ENCODE measurements at places on chromosomes 3 and 15. TPM values are rescaled to one million over a fixed set of nuclear protein-coding genes. Genes with fewer than 3 reads are reported as not detected.

Gene OR5K2
- not detected for total RNA-seq

Gene HHLA2
- total RNA-seq: not detected

Gene ATP6V1A
- 42.2 TPM for total RNA-seq

Gene SMCO1
- not detected for total RNA-seq

Gene STT3B
- total RNA-seq: 105 TPM

Gene HAPLN3
- 21.9 TPM for total RNA-seq

Gene KBTBD13
- not detected for total RNA-seq

Gene MYEF2
- total RNA-seq: 30.3 TPM

Gene C3orf70
- total RNA-seq: 0.72 TPM

Gene GABRG3
- total RNA-seq: not detected

Gene SPTSSB
- 0.22 TPM for total RNA-seq

Gene ZNF502
- total RNA-seq: 2.2 TPM

Gene ZNF620
- total RNA-seq: 9.0 TPM

Gene SPATA16
- not detected for total RNA-seq

Gene GRAMD1C
- total RNA-seq: 1.6 TPM

Gene PAK6
- 4.5 TPM for total RNA-seq

Gene TMIE
- total RNA-seq: not detected

Gene USP8
- total RNA-seq: 35.1 TPM

Gene CCDC39
- not detected for total RNA-seq

Gene CFAP100
- not detected for total RNA-seq

Gene SLC38A3
- not detected for total RNA-seq

Gene GOLGA6L7
- total RNA-seq: not detected

Gene ROPN1
- total RNA-seq: not detected

Gene GOLGA8T
- total RNA-seq: not detected

Gene FEZF2
- not detected for total RNA-seq

Gene AMIGO3
- total RNA-seq: 0.07 TPM

Gene LRRC31
- 0.14 TPM for total RNA-seq

Gene FOXB1
- not detected for total RNA-seq

Gene CAPN3
- total RNA-seq: 0.43 TPM

Measured in epithelial cell of proximal tubule (primary cell).